ENCODE measurements at places on chromosomes 13 and 19. TPM values are rescaled to one million over a fixed set of nuclear protein-coding genes. Genes with fewer than 3 reads are reported as not detected.

- H3K4me1 ChIP-seq = no peaks in the 10 kb centered on the region
- no peak for DNase-seq
- H3K36me3 ChIP-seq = no peaks in the 10 kb centered on the region
- H3K4me3 ChIP-seq = no peak overlapping the region
- no peaks in the 10 kb centered on the region for H3K27me3 ChIP-seq
These were observed 2.7 kb upstream of the RUBCNL start for GRCh38 chr13:46389457-46390451.

GRCh38 chr19:50252111-50252886, 48.9 kb downstream of the MYH14 start:
- no peaks in the 10 kb centered on the region for H3K4me1 ChIP-seq
- DNase-seq = no peak
- no peak overlapping the region for H3K4me3 ChIP-seq
- no peak overlapping the region for H3K27ac ChIP-seq
- no peaks in the 10 kb centered on the region for H3K27me3 ChIP-seq

DNA sequence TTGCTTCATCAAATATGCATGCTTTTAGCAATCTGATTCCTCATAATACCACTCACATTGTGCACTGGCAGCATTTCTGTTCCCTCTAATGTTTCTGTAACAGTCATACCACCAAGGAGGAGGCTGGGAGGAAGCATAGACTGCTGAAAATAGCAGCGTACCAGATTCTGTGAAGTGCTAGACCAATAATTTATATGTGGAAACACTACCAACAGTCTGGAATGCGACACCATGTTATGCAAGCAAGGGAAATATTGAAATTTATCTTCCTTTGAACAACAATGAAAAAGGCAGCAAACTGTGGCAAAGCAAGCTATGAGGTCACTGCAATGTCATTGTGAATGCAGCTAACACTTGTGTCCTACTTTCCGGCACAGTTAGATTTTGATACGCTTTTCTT, 1388.0 kb downstream of the EFNB2 start:
- H3K27me3 ChIP-seq = no peaks in the 10 kb centered on the region
- H3K36me3 ChIP-seq = no peaks in the 10 kb centered on the region
- no peaks in the 10 kb centered on the region for H3K4me1 ChIP-seq
- no peak overlapping the region for H3K4me3 ChIP-seq
- DNase-seq = no peak

Gene FAM216B
- not detected for total RNA-seq

Gene KANK2
- 762 TPM for total RNA-seq

Gene DNASE2
- total RNA-seq = 65.8 TPM

Gene RNF225
- total RNA-seq = not detected

DNA sequence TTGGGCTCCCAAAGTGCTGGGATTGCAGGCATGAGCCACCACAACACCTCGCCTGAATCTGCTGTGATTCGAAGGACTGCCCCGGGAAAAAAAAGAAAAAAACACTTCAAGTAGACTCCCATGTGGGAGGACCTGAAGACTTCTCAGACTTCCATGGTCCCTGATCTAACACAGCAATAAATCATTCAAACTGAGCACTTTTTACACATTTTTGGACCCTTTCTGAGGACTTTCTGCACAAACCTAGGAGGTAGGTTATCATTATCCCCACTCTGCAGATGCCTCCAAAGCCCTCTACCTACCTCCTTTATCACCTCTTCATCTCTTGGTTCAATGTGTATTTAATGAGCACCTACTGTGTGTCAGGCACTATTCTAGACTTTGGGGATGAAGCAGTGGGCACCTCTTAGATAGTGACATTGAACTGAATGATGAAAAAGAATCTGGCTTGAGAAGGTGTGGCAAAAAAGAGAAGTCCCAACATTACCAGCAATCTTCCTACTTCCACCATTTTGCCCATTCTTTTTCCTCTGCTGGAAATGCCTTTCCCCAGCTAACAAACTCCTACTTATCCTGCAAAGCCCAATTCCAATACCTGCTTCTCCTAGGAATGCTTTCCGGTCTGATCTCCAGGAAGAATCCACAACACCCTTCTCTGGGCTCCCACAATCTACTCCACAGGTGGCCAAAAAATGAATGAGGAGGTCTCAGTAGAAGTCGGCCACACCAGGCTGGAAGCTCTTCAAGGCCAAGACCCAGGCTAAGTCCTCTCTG, 1.6 kb upstream of the CLPP start:
- no peak overlapping the region for H3K27ac ChIP-seq
- H3K36me3 ChIP-seq = no peaks in the 10 kb centered on the region
- DNase-seq = no peak

Gene CCL25
- total RNA-seq = not detected

GRCh38 chr19:48933382-48933932, at the start of gene DHDH:
DHDH (plus strand) TSS chr19:48933699; CDS start chr19:48933722, 23 bp downstream.
- H3K27me3 ChIP-seq = no peaks in the 10 kb centered on the region
- no peaks in the 10 kb centered on the region for H3K4me1 ChIP-seq
- DNase-seq = peak; percentile 64
- H3K27ac ChIP-seq = no peak within 1 kb of the TSS
- H3K36me3 ChIP-seq = no peaks in the 10 kb centered on the region
- peak within 1 kb of the TSS; percentile 34 for H3K4me3 ChIP-seq

DNA sequence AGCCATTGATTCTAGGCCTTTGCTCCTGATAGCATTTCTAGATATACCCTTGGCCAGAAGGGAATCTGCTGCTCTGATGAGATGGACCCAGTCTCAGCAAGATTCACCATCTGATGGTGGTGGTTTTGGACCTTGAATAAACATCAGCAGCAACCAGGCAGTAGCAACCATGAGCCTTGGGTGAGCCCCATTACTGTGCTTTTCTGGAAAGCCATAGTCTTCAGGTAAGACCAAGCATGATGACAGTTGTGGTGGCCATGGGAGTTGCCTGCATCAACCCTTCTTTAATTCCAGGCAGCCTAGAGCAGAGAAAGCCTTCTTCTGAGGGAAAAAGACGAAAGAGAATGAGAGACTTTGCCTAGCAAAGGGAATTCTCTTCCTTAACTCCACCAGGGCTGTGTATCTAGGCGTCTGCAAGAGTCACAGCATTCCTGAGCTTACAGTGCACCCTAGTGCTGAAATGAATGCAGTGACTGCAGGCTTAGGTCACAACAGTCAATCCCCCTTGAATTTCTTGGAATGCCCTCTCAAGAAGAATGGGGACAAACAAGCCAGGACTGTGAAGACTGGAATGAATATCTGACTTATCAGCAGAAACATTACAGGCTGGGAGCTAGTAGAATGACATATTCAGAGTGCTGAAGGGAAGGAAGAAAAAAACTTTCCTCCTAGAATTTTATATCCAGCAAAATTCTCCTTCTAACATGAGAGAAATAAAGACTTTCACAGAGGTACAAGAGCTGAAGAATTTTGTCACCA, 942.4 kb upstream of the PCDH20 start:
- H3K27me3 ChIP-seq = no peaks in the 10 kb centered on the region
- no peak overlapping the region for H3K4me3 ChIP-seq
- H3K4me1 ChIP-seq = no peaks in the 10 kb centered on the region
- H3K27ac ChIP-seq = no peak overlapping the region
- no peak for DNase-seq

- H3K4me3 ChIP-seq = no peak overlapping the region
- no peaks in the 10 kb centered on the region for H3K36me3 ChIP-seq
- peaks cover 6% of the 10 kb centered on the region for H3K4me1 ChIP-seq
- no peak for DNase-seq
- no peak overlapping the region for H3K27ac ChIP-seq
These were observed 12.1 kb upstream of the EHD2 start for GRCh38 chr19:47700934-47701716.

GRCh38 chr13:97117388-97117910, 104.7 kb upstream of the MBNL2 start:
- no peaks in the 10 kb centered on the region for H3K36me3 ChIP-seq
- no peak overlapping the region for H3K4me3 ChIP-seq
- DNase-seq = no peak
- H3K4me1 ChIP-seq = peaks cover 11% of the 10 kb centered on the region

Gene PLA2G4C
- 15.6 TPM for total RNA-seq

Gene ICAM4
- not detected for total RNA-seq

- no peak overlapping the region for H3K27ac ChIP-seq
- no peaks in the 10 kb centered on the region for H3K4me1 ChIP-seq
- H3K27me3 ChIP-seq = no peaks in the 10 kb centered on the region
These were observed 66.4 kb downstream of the ZNF730 start for GRCh38 chr19:23183251-23183650.

DNA sequence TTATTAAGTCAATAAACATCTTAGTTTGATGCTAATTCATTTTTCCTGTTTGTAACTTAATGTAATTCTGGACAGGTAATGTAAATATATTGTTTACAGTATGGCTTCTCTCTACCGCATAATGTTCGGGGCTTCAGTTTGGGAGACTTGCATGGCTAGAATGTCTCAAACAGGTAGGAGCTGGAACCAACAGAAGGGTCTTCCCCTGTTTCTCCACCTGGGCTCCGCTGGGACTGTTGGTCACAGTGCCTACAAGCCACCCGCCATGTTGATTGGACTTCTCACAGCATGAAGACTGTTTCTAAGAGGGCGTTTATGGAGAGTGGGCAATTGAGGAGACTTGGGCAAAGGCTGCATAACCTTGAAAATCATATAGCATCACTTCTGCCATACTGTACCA, 148.6 kb downstream of the UFM1 start:
- H3K36me3 ChIP-seq = no peaks in the 10 kb centered on the region
- no peak overlapping the region for H3K4me3 ChIP-seq
- no peak overlapping the region for H3K27ac ChIP-seq
- H3K27me3 ChIP-seq = no peaks in the 10 kb centered on the region
- no peaks in the 10 kb centered on the region for H3K4me1 ChIP-seq

Gene ZNF285
- total RNA-seq = 4.8 TPM

Gene TUBB4A
- not detected for total RNA-seq

GRCh38 chr19:16586991-16587832, 15.0 kb upstream of the SLC35E1 start:
- H3K27ac ChIP-seq = peak overlapping the region; percentile 74
- H3K36me3 ChIP-seq = no peaks in the 10 kb centered on the region
- DNase-seq = no peak
- H3K4me3 ChIP-seq = no peak overlapping the region

Gene MYBPC2
- total RNA-seq = 0.24 TPM

GRCh38 chr13:64912141-64912540, 2318.0 kb downstream of the PCDH9 start:
- no peak overlapping the region for H3K27ac ChIP-seq
- no peaks in the 10 kb centered on the region for H3K36me3 ChIP-seq
- no peaks in the 10 kb centered on the region for H3K4me1 ChIP-seq
- H3K4me3 ChIP-seq = no peak overlapping the region

- DNase-seq = peak; percentile 91
- H3K4me1 ChIP-seq = no peaks in the 10 kb centered on the region
- H3K4me3 ChIP-seq = peak within 1 kb of the TSS; percentile 80
- no peaks in the 10 kb centered on the region for H3K36me3 ChIP-seq
- H3K27me3 ChIP-seq = no peaks in the 10 kb centered on the region
These were observed at the start of gene EMP3 for GRCh38 chr19:48325265-48325910. EMP3 (plus strand) TSS chr19:48325552; CDS start chr19:48326845, 1,293 bp downstream.

All from uterus (tissue), 4 donors.